ENCODE measurements at places on chromosomes 5 and 9.

DNA sequence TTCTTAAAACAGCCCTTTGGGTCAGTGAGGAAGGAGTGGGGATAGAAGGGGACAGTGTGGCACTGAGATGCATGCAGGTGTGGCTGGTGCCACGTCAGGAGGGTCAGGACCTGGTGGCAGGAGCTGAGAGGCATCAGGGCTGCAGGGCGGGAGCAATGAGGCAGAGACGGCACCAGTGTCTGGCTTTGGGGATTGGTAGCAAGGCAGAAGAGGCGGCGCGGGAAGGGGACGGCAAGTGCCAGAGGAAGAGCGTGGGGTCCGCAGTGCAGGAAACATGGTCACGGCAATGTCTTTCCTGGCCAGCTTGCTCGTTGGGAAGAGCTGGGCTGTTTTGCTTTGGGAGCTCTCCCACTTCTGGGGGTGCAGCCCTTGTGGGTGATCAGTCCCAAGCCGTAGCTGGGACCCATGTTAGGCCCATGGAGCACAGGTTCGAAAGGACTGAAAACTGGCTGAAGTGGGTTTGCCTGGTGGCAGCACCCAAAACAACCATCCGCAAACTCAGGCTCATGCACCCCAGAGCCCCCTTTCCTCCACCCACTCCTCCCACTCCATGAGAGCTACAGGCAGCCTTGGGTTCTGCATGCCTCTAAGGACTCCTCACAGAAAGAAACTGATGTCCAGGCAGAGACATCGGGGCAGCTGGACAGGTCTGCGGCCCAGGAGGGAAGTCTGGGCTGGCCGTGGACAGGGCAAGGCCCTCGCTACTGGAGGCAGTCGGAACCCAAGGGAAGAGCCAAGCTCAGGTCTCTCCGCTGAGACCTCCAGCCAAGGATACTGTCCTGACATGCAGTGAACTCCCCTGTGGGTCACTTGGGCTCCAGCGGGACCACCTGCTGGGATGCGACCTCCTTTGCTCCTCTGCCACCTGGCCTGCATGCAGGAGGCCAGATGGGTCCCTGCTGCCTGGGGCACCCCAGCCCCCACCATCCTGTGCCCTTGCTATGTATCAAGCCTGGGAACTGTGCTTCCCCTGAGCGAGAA, 104.4 kb downstream of the ZNF354C start:
- DNase-seq = no peak

DNA sequence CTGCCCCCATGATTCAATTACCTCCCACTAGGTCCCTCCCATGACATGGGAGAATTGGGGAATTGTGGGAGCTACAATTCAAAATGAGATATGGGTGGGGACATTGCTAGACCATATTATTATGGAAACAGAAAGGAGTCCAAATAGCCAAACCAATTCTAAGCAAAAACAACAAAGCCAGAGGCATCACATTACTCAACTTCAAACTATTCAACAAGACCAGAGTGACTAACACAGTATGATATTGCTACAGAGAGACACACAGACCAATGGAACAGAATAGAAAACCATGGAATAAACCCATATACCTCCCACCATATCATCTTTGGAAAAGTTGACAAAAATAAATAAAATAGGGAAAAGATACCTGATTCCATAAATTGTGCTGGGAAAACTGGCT, 710.5 kb upstream of the CDH9 start:
- DNase-seq = no peak

- DNase-seq = no peak
These were observed 68.6 kb downstream of the VCAN start for GRCh38 chr5:83540105-83540504.

GRCh38 chr5:82058710-82059109, 86.9 kb downstream of the ATG10 start:
- no peak for DNase-seq

DNA sequence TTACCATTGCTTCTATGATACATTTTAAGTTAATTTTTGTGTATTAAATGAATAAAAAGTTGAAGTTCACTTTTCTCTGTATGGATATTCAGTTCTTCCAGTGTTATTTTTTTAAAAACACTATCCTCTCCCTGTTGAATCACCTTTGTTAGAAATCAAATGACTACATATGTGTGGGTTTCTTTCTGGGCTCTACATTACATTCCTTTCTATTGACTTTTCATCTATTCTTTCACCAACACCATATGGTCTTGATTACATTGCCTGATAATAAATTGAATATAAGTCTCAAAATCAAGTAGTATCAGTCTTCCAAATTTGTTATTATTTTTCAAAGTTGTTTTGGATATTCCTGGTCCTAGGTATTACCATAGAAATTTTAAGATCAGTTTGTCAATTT, 7.3 kb upstream of the RASEF start:
- no peak for DNase-seq
